ENCODE measurements at places on chromosomes 1 and 21.

DNA sequence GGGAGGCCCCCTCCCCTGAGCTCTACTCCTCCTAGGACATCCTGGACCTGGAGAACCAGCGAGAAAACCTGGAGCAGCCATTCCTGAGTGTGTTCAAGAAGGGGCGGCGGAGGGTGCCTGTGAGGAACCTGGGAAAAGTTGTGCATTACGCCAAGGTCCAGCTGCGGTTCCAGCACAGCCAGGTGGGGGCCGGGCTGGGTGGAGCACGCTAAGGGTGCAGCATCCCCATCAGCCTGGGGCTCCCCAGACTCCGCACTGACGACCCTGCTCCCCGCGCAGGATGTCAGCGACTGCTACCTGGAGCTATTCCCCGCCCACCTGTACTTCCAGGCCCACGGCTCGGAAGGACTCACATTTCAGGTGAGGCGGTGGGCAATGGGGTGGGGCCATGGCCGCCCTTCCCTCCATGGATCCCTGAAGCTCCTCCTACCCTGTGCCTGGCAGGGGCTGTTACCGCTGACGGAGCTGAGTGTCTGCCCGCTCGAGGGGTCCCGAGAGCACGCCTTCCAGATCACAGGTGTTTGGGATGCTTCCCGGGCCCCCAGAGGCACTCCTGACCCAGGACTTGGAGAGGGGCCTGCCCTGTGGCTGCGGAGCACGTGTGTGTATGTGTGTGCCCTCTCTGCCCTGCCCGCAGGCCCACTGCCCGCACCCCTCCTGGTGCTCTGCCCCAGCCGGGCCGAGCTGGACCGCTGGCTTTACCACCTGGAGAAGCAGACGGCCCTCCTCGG, 4.1 kb downstream of the PLEKHN1 start:
- DNase-seq, result no peak

DNA sequence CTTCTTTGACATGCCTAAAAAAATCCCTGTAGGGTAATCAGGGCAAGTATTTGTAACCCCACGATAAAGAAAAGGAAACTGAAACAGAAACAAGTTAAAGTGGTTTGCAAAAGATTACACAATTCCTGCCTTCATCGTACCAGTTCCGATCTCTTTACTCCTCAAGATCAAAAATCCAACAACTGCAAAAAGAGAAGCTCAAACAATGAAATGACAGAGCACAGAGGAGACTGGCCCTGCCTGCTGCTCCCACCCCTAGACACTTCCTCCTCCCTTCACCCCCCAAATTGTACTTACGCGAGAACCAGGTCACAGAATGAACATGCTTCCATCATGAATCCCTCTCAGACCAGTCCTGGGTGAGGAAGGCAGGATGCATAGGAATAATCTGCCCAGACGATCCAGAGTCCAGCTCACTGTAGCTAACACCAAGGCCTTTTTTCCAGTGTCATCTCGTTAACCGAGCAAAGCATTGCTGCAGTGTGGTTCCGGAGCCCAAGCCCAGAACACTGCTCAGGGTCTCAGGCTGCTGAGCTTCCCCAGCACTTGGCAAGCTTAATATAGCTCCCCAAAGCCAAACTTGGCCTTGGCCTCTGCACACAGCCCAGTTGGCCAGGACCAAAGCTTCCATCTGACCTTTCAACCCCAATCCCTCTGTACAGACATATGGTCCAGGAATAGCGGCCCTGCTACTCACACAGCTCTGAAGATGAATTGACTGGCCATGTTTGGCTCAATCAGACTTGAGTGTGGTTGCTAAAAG, 20.3 kb downstream of the RXRG start:
- no peak for DNase-seq

- DNase-seq, result no peak
Observed at GRCh38 chr1:34190692-34191091, 14.0 kb downstream of the C1orf94 start.

GRCh38 chr1:234962340-234962989, 166.2 kb downstream of the TOMM20 start:
- no peak for DNase-seq

DNA sequence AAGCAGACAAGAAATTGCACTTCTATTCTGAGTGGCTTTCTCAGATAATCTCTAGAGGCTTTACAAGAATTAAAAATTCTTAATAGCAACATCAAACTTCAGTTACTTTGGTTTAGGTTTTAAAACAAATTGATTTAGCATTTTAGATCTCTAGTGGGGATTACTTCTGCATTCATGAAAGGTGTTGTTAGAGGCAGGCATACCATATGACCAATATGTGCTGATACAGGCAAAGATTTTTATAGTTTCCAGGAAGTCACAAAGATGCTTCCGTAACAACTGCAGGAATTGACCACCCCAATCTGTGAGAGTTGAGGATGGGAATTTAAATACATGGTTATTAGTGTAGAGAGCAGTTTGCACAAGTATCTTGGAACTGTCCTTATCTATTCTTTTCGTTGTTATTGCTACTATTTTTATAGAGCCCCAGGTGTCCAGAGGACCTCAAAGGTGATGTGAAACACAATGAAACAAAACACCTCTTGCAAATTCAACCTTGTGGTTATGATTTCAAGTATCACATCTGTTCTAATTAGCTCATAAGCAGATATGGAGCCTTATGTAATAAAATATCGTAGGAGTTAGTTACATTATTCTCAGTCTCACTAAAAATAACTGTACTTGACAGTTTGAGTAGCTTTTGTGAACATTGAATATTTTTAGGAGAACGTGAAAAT, 512.7 kb upstream of the ADGRL4 start:
- no peak for DNase-seq

DNA sequence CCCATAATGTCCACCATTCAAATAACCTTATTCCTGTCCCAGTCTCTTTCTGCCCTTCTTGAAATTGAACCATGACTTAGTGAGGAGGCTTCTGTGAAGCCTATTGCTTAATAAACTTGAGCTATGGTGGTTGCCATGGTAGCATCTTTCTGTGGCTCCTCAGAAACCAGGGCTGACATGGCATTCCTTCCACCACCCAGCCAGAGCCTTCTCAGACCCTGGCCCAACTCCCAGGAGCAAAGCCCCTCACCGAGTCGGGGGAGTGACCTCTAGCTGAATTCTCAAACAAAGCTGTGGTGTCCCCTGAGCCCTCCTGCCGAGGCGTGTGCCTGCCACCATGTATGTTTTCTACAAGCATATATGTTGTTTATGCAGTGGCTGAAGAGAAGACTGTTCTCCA, 259.1 kb downstream of the CACNA1E start:
- DNase-seq, result no peak

GRCh38 chr1:57111175-57111574, 145.4 kb upstream of the C8B start:
- DNase-seq, result no peak

GRCh38 chr1:15618077-15618654, 908 bp downstream of the DDI2 start:
- DNase-seq, result no peak

- DNase-seq, result no peak
Observed at GRCh38 chr1:201147396-201148015, 6.8 kb downstream of the TMEM9 start.
